A172 (cell line): ENCODE measurements at places on chromosomes 16 and 17.

- DNase-seq = peak; percentile 83
Measured at GRCh38 chr16:53091466-53092211, 36.8 kb downstream of the CHD9 start.

DNA sequence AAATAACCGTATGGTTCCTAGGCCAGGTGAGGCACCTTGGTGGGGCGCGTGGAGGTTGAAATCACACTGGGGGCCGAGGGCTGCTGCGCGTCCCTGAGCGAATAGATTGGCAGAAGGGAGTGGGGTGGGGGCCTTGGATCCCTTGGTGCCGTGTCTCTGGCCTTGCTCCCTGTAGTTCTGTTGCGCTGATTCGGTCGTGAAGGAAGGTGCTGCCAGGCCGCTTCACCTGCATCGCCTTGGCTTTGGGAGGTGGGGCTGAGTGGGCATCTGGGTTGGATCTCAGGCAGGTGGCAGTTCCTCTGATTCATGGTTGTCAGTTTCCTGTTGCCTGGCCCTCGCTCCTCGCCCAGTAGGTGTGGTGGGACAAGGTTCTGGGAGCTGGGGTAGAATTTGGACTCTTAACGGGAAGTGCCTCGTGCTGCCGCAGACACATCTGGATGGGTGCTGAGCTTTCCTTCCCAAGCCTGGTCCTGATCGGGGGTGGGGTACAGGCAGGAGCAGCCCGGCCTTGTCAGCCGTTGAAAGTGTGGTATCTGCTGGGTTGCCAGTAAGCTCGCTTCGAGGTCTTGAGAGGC is 30.1 kb downstream of the PGS1 start:
- no peak for DNase-seq

GRCh38 chr16:54313789-54314188 is 27.2 kb upstream of the IRX3 start:
- DNase-seq = no peak

DNA sequence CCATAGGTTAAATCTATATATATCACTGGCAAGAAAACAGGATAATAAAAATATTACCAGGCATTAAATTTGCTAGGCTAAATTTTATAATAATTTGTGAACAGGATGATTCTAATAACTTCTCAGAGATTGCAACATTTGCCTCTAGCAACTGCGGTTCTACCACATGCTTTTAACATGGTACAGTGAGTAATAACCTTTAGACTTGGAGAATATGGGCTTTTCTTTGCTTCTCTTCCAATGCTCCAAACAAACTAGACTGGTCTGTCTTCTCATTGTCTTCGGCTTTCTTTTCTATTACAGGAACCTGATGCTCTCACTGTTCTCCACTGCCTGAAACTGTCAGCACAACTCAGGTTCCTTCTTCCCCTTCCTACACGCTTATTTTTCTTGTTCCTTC is 80.6 kb downstream of the CA4 start:
- no peak for DNase-seq

- DNase-seq = peak; percentile 65
Measured at GRCh38 chr17:13415871-13416416, 185.8 kb downstream of the HS3ST3A1 start.

- peak; percentile 93 for DNase-seq
Measured at GRCh38 chr16:1137604-1138003, 15.3 kb upstream of the CACNA1H start.

DNA sequence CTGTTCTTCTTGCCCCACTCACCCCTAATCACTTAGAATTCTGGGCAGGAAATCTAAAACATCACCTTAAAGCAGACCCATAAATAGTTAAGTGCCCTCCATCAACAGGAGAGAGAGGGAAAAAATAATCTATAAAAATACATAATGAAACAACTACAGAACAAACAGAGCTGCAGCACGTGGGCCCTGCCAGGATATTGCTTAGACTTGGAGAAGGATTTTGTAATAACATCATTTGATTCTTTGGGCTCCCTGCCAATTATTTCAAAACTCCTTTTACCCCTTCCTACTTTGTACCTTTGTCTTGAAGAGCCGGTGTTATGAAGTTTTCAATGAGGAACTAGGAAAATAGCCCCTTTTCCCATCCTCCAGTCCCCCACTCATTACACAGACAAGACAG is 130.6 kb upstream of the TOX3 start:
- no peak for DNase-seq

DNA sequence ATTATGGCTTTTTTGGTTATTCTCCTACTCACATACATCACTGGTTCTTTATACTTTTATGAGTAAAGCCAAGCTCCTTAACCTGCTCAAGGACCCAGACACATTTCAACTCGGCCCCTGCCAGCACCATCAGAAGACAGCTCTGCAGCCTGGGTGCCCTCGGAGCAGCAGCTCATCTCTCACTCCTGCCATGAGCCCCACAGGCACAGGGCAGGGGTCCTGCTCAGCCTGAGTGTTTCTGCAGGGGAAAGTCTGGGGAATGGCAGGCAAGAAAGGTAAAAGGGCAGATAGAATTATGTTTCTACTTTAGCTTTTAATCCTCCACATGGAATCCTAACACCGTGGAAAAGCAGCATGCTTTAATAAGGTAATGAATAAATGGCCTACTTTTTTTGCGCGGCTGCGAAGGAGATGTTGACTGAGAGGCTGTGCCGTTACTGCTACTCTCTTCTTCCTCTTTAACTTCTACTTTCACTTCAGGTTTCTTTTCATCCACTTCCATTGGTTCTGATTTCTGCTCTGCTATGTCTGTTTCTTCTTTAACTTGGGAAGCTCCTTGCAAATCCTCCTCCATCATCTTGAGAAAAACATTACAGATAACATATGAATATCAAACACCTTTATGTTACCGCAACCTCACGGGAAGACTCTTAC is 50.1 kb upstream of the TRAP1 start:
- no peak for DNase-seq

DNA sequence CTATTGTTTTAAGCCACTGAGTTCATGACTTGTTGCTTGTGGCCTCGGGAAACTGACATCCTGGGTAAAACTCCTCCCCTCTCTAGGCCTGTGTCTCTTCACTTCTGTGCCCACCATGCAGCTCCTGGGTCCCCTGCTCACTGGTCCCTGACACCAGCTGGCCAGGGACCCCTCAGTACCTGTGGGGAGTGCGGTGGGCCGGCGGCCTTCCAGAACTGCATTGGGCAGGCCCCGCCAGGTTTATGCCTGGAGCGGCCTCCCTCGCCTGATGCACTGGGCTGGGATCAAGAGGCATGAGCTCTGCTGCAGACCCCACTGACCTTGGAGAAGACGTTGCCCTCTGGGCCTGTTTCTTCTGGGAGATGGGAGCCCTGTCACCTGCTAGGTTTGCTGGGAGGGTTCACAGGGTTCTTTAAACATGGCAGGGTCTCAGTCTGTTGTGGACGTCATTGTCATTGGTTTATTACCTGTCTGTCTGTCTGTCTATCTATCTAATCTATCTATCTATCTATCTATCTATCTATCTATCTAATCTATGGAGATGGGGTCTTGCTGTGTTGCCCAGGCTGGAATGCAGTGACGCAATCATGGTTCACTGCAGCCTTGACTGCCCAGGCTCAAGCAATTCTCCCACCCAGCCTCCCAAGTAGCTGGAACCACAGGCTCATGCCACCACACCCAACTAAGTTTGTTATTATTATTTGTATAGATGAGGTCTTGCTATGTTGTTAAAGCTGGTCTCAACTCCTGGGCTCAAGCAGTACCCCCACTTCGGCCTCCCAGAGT is 21.5 kb upstream of the RMI2 start:
- no peak for DNase-seq

DNA sequence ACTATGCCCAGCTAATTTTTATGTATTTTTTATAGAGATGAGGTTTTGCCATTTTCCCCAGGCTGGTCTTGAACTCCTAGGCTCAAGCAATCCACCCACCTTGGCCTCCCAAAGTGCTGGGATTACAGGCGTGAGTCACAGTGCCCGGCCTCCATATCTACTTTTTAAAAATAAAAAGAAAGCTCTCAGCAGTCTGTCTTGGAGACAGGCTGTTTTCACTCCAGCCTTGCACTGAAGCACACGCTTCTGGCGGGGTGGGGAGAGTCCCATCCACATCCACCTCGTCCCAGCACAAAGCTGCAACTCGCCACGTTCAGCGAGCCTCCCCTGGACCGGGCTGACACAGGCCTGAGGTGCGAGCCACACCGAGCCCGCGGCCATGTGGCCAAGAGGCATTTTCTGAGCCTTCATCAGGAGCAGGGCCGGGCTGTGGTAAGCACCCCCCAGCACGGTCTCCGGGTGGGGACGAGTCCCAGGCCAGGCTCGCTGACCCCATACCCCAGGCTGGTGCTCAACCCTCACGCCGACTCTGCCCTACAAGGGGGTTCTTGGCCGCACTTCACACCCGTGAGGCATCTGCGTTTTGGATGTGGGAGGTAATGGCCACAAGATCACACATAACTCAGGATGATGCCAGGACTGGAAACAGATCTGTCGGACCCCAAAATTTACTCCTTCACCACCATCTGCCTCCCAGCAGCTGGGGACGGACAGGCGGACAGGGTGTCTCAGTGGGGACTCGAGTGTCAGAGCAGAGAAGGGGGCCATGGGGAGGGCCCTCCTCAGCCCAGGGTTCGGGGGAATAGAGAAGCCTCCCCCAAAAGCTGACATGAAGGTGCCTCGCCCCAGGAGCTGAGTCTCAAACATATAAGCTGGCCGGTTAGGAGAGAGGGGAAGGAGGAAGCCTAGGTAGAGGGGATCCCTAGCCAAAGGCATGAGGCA is 28.6 kb downstream of the TBC1D16 start:
- no peak for DNase-seq

DNA sequence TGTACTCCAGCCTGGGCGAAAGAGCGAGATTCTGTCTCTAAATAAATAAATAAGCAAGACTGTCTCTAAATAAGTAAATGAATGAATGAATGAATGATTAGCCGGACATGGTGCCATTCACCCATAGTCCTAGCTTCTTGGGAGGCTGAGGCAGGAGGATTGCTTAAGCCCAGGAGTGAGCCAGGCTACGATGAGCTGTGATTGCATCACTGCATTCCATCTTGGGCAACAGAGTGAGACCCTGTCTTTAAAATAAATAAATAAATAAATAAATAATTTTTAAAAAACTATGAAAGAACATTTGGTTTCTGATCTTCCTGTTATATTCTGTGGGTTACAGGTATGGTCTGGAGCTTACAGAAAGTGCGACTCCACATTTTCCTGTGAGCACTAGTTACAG is 65.0 kb downstream of the C17orf58 start:
- DNase-seq = no peak

- DNase-seq = no peak
Measured at GRCh38 chr16:16009401-16009800, 60.0 kb downstream of the ABCC1 start.

GRCh38 chr16:27639561-27640276 is 89.8 kb downstream of the KATNIP start:
- peak; percentile 56 for DNase-seq

GRCh38 chr17:1060991-1061390 is 64.1 kb downstream of the TIMM22 start:
- DNase-seq = peak; percentile 99

DNA sequence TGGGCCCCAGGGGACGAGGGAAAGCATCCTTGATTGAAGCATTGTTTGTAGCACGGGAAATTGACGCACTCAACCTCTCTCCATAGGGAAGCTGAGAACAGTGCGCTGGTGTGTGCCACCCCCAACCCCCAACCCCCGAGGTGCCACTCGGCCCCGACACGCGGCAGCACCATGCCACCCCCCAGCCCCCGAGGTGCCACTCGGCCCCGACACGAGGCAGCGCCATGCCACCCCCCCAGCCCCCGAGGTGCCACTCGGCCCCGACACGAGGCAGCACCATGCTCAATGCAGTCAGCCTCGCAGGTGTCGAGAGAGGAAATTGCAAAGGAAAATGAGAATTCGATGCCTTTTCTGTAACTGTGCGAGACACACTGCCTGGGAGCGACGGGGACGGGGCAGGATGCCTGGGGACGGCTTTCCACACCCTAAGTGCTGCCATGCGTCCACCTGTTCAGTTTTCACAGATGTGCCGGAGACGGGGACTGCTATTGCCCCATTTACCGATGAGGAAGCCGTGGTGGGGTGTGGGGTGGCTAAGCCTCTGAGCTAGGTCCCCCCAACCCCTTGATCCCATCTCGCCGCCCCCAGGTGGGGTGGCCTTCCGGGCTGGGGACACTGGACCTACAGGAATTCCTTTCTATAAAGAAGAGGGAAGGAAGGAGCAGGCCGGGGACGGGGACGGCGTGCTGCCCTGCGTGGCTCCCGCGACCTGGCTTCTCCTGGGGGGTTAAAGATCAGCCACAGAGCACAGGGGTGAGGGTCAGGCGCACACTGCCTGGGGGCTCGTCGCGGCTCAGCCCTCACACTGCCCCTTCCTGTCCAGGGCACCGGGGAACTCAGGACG is 9.8 kb downstream of the CBFA2T3 start:
- DNase-seq = no peak

DNA sequence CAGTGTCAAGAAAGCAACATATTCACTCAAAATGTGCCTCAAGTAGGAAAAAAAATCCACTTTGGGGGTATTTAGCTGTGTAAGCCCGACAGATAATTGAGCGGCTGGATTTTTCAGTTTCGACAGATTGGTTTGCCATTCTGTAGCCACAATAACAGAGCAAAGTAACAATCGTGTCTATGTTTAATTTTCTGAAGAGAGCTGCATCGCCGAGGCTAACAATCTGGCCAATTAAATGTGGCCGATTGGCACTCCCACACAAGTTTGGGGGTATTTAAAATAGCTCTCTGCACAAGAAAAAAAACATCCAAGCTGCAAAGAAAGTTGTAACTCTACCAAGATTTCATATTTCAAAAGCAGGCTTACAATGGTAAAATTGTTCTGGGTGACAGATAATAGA is 99.7 kb upstream of the CDH13 start:
- no peak for DNase-seq

GRCh38 chr17:37779554-37779953 is 34.7 kb upstream of the HNF1B start:
- DNase-seq = peak; percentile 31

GRCh38 chr17:62064791-62065563 is at the start of gene MED13:
MED13 (minus strand) TSS chr17:62065278; CDS start chr17:62065205, 73 bp downstream.
- peak; percentile 21 for DNase-seq

DNA sequence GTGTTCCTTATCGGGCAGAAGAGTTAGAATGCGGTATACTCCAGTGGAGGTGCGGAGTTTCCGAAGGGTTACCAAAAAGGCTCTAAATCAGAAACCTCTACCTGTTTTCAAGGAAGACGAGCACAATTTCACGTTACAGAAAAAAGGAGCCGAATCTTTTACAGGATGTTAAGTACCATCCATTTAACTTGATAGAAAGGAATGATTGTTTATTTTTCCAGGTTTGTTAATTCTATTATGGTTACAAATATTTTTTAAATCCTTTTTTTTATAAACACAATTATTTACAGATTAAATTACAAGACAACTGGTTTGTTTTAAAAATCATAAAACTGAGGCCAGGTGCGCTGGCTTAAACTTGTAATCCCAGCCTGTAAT is 18.2 kb downstream of the ZNF213 start:
- DNase-seq = no peak

GRCh38 chr17:29250666-29251065 is 4.0 kb downstream of the CRYBA1 start:
- no peak for DNase-seq

DNA sequence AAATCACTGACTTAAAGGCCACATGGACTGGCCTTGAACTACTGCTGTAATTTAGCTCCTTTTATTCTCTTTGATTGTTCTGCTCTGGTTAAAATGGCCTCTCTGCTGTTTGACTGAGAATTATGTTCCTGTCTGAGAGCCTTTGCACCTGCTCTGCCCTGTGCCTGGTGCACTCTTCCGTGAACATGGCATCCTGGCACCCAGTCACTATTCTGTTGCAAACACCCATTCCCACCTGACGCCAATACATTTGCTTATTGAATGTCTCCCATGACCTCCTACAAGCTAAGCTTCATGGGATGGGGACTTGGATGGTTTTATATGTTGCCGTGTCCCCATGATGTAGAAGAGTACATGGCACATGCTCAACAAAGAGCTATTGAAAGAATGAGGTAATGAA is 20.1 kb downstream of the HSD17B2 start:
- DNase-seq = no peak

- DNase-seq = no peak
Measured at GRCh38 chr16:51722467-51722866, 571.4 kb upstream of the SALL1 start.
